GM20000 (cell line): ENCODE measurements at places on chromosomes 4 and X.
A peak's percentile ranks its signal among the peaks of the same experiment; 100 is the strongest.

DNA sequence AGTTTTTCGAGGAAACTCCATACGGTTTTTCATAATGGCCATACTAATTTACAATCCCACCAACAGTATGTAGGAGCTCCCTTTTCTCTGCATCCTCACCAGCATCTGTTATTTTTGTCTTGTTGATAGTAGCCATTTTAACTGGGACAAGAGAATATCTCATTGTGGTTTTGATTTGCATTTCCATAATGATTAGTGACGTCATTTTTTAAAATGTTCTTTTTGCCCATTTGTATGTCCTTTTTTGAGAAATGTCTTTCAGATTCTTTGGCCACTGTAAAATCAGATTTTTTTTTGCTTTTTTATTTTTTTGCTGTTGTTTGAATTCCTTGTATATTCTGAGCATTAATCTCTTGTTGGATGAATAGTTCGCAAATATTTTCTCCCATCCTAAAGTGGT, 243.9 kb downstream of the TRIML1 start:
- no peak for DNase-seq

- DNase-seq = peak; percentile 45
These were observed 37.8 kb downstream of the SPCS3 start for GRCh38 chr4:176357359-176358082.

DNA sequence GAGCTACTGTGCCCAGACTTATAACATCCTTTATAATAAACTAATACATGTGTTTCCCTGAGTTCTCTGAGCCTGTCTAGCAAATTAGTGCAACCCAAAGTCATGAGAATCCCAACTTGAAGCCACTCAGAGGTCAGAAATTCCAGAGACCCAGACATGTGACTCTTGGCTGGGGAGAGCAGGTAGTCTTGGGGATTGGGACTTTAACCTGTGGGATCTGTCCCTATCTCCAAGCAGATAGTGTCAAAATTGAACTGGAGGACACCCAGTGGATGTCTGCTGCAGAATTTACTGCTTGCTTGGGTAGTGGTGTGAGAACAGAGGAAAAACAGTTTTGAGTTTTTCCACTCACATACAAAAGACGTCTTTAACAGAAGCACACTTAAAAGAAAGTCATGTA, 26.4 kb downstream of the ELOVL6 start:
- DNase-seq = no peak

GRCh38 chr4:78227411-78228057, 170.4 kb downstream of the FRAS1 start:
- no peak for DNase-seq

DNA sequence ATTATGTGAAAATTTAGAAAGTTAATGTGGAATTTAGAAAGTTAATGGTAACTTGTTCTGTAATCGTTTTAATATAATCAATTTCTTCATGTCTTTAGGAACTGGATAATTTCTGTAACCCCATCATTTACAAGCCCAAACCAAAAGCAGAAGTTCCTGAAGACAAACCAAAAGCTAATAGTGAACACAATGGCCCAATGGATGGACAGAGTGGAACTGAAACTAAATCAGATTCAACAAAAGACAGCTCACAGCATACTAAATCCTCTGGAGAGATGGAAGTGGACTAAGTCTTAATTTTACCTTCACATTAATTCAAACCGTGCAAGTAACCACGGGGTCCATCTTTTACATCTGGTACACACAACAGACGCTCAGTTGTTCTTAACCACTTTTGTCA, 48.1 kb upstream of the PLK4 start:
- peak; percentile 36 for DNase-seq
